ENCODE measurements at places on chromosomes 12 and 14.

DNA sequence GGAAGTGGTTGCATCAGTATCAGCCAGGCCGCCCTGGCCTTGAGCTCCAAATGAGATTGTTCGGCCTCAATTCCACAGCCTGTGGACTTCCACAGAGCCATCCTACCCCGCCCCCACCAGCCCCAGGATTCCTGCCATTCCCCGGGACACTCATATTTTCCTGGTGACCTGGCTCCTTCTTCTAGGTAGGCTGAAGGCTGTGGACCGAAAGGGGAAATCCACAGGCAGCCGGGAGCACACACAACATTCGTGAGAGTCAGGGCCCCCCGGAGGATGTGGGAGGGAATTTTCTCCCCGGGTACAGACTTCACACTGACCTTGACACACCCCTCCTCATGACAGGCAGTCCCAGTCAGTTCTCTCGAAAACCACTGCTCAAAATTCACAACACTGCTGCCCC lies 39.9 kb downstream of the RIN3 start:
- no peak for DNase-seq

DNA sequence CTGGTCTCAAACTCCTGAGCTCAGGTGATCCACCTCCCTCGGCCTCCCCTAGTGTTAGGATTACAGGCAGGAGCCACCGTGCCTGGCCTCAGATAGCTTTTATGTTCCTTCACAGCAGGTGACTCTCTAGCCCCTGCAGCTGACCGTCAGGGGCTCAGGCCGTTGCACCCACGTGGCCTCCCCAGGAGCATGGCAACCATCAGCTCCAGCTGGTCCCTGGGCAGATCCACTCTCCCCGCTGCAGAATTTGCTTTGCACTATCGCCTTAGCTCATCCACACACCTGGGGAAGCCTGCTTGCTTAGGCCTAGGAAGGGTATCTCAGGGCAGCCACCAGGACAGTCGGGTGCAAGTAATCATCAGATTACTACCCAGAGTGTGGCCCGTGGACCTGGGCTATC lies 62.6 kb downstream of the TSPAN9 start:
- DNase-seq, result no peak

DNA sequence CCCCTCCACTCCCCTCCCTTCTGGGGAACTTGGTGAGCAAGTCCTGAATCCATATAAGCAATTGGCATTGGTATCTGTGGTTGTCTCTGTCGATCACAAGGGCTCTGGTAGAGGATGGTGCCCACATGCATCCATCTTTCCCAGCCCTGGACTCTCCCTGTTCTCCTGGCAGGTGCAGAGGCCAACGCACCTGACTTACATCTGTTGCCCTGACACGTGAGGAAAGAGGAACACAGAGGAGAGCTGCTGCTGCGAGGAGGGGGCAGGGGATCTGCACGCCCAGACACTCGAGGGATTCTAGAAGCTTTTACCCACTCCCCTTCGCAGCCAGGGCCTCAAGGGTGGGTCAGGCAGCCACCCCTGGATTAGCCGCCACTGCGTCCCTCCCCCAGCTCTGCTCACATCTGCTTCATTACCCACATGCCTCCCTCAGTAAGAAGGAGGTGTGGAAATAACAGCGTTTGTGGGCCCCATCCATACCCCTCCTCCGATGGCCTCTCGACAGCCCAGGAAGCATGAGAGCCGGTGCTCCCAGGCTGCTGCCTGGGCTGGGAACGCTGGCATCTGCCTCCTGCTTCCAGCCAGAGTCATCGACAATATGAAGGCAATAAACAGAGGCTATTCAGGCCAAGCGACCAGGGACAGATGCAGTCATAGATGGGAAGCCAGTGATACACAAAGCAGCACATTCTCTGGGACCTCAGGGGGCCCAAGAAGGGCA lies 56.5 kb downstream of the KDM2B start:
- DNase-seq, result no peak

- DNase-seq, result no peak
These were observed 102.1 kb upstream of the RAP1B start for GRCh38 chr12:68508576-68508975.

GRCh38 chr12:126212824-126213223 lies 1147.6 kb downstream of the AACS start:
- DNase-seq, result no peak

DNA sequence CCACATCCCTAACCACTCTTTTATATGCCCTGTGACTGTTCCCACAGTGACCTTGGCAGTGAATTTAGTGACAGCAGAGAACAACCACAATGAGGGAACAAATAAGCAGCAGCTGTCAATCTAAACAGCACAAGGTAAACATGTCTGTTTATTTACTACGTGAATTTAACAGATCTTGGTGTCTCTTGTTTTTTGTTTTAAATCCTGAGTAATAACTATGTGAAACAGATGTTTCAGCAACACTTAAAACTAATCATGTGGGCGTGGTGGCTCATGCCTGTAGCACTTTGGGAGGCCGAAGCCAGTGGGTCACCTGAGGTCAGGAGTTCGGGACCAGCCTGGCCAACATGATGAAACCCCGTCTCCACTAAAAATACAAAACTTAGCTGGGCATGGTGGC lies 17.0 kb upstream of the CFAP54 start:
- no peak for DNase-seq

DNA sequence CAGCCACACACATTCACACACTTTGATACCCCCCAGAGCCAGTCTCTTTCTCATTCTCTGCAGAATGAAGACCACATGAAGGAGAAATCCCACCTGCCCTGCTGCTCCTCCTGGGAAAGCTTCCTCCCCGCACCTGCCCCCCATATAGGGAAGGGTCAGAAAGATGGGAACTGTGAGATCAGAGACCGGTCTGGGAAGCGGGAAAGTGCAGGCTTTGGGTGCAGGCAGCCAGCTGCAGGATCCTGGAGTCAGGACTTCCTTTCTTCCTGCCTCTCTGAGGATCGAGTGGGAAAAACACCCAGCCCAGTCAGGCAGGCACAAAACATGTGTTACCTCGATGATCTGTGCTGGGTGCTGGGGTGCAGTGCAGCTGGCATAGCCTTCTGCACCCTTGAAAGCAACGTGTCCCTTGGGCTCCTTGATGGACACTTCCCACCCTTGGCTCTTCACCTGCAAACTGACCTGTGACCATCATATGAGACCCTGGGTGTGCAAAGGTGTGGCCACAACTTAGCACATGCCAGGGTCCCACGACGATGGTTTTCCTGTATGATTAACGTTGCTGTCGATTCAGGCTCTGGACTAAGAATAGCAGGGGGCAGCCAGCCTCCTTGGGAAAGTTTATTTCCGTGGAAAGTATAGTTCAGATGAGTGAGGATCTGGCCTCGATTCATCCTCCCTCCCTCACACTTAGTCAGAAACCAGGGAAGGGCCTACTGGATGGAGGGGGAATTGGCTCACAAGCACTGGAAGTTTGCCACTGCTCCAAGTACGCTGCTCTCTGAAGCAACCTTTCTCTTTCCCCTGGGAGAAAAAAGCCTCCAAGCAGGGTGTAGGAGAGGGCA lies 105.4 kb upstream of the MED13L start:
- no peak for DNase-seq

GRCh38 chr14:77883847-77884238 lies 83.9 kb downstream of the ADCK1 start:
- no peak for DNase-seq

DNA sequence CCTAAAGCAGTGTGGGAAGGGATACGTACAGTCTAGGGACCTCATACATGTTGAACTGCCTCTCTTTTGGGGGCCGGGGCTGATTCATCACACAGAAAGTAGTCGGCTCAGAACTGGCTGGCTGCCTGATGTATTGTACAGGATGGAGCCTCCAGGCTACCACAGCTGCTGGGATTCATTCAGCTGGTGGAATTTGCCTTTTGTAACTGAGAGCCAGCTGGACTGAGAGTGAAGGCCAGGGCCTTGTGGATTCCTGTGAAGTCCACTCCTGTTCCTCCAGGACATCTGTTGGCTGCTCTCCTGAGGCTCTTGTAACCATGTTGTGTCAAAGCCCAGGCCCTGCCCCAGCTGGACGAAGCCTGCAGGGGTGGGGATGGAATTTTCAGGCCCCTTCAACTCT lies 116.3 kb upstream of the PRICKLE1 start:
- no peak for DNase-seq

DNA sequence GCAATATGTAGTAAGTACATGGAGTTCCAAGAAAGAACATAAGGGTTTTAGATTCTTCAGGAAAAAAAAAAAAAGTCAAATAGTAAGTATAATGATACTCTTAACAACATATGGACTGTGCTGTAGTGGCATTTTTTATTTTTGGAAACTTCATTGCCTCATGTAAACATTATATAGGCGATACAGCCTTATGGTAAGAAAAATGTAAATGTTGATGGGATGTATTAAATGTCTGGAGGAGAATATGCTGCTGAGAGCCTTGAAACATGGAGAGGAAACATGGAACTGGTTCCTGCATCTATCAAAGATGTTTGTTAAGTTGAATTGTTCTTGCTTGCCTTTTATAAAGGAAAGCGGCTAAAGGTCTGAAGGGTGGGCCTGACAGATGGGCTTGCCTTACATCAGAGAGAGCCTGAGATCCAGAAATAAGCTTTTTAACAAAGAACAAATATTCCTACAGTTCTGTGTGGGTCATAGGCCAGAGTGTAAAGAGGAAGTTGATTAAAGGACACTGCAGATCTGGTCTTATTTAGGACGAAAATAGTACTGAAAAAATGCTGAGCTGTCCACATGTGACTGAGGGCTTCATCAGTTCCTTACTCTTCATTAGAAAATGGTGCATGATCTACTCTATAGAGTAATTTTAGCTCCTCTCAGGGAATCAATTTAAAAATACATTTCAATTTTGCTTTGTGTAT lies 448.1 kb upstream of the DCN start:
- no peak for DNase-seq

DNA sequence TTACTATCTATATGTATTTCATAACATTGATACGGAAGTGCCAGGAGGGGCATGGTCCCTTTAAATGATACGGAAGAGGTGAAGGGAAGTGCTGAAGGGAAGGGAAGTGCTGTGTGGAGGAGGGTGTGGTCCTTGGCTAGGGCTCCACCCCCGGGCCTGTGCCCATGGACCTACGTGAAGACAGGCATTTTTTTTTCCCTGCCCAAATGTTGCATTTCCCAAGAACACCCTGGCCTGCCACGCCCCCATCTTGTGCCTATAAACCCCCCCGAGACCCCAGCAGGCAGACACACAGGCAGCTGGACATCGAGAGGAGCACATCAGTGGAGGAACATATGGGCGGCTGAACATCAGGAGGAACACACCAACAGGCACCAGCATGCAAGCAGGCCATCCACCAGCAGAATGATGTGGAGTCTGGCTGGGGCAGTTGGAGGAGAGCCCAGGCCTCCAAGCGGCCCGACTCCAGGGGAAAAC lies 134.1 kb downstream of the SLC41A2 start:
- DNase-seq, result no peak

- DNase-seq, result no peak
These were observed 67.7 kb downstream of the BCL2L14 start for GRCh38 chr12:12138203-12139154.

- no peak for DNase-seq
These were observed 1.8 kb upstream of the GCN1 start for GRCh38 chr12:120196363-120196762.

DNA sequence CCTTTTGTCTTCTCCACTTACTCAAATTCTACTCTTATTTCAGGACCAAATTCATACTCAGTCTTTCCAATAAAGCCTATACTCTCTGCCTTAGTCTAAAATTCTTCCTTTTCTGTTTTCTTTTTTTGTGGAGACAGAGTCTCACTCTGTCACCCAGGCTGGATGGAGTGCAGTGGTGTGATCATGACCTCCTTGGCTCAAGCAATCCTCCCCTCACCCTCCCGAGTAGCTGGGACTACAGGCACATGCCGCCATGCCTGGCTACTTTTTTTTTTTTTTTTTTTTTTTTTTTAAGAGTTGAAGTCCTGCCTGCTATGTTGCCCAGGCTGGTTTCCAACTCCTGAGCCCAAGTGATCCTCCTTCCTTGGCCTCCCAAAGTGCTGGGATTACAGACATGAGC lies 11.9 kb downstream of the SRP54 start:
- DNase-seq, result no peak

- DNase-seq, result no peak
These were observed 131.0 kb upstream of the EEA1 start for GRCh38 chr12:93059925-93060665.

- DNase-seq, result no peak
These were observed 5.6 kb downstream of the NAB2 start for GRCh38 chr12:57094208-57095160.

GRCh38 chr14:64725879-64726584 lies 21.8 kb downstream of the PLEKHG3 start:
- no peak for DNase-seq

GRCh38 chr14:91078095-91078737 lies 17.8 kb upstream of the RPS6KA5 start:
- DNase-seq, result peak; percentile 19

- peak; percentile 53 for DNase-seq
These were observed 21.3 kb downstream of the GPR68 start for GRCh38 chr14:91223028-91223783.

- no peak for DNase-seq
These were observed 71.4 kb downstream of the GNS start for GRCh38 chr12:64687816-64688215.

DNA sequence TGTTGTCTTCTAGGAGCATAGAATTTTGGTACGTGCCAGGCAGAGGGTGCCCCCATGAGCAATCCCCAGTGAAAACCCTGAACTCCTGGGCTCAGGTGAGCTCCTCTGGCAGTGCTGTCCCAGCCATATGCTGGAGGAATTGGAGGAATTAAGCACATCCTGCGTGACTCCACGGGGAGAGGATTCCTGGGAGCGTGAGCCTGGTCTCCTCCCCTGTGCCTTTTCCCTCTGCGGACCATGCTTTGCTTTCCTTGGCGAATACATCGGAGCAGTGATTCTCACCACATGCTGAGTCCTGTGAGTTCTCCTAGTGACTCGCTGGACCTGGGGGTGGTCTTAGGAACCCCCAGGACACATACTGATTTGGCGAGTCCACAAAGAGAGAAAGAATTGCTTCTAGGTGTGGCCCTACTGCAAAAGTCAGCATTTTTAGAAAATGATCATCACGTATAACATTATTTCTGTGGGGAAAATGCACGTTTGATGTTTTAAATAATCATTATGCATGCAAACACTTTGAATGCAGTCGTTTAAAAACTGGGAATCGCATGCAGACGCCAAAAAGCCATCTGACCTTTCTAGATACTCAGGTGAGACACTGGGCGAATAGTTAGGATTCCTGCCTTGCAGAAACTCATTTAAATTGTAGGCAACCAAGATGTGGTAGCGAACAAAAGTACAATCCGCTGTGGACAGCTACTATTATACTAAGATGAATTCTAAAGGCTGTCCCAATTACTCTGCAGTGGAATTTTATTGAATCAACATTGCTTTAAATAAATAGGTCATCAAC lies 370.9 kb downstream of the TMEM132D start:
- DNase-seq, result no peak

DNA sequence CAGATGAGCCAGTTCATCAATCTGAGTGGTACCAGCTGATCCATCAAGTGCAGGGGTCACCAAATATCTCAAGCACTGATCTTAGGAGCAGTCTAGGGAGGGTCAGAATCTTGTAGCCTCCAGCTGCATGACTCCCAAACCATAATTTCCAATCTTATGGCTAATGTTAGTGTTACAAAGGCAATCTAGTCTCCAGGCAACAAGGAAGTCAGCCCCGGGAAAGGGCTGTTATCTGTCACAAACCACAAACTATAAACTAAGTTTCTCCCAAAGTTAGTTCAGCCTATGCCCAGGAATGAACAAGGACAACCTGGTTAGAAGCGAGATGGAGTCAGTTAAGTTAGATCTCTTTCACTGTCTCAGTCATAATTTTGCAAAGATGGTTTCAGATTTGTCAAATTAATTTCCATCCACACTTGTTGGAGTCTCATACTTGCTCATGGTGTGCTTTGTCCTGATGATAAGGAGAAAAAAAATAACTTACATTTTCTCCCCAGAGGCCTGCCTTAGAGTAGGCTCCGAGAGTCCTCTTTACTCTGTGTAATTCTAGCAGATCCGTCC lies 3.9 kb upstream of the ABHD4 start:
- no peak for DNase-seq

GRCh38 chr14:53523226-53523625 lies 370.1 kb upstream of the DDHD1 start:
- DNase-seq, result no peak

Data from stimulated activated CD4-positive, alpha-beta T cell treated with anti-CD3 and anti-CD28 coated beads, Interleukin-2, amount 100 ng/mL, for 4 hours (primary cell).